ENCODE measurements at places on chromosomes 4 and X. TPM values are rescaled to one million over a fixed set of nuclear protein-coding genes. Genes with fewer than 3 reads are reported as not detected.

VCX3B gene
- total RNA-seq: not detected

DCAF12L1 gene
- 5.1 TPM for total RNA-seq

CLDN22 gene
- total RNA-seq: not detected

PCGF3 gene
- 43.1 TPM for total RNA-seq

RAB39B gene
- 7.2 TPM for total RNA-seq

BLOC1S4 gene
- total RNA-seq: 14.9 TPM

EXOC1L gene
- not detected for total RNA-seq

DNA sequence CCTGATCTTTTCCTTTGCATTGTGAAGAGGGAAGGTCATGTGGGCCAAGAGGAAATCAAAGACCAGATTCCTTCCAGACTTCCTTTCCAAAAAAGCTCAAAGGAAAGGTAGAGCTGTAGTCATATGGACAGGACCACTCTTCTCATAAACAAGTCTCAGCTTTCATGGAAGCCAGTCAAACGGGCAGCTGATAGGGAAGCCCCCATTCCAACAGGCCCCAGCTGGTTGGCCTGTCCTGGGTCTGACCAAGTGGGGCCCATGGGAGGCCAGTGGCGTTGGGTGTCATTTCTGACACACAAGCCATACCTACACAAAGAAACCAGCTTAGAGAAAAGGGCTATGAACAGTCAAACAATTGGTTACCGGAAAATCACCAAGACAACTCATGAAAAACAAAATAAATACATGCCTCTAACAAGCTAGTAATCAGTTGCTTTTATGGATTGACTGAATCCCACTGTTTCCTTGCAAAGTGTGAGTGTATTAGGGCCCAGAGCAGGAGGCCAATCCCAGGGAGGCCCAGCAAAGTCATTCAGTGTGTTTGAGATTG is 149.6 kb upstream of the MAMLD1 start:
- no peaks in the 10 kb centered on the region for H3K36me3 ChIP-seq
- no peak overlapping the region for H3K27ac ChIP-seq
- no peaks in the 10 kb centered on the region for H3K27me3 ChIP-seq
- H3K4me1 ChIP-seq: no peaks in the 10 kb centered on the region
- no peak overlapping the region for H3K4me3 ChIP-seq
- no peak for DNase-seq

DNA sequence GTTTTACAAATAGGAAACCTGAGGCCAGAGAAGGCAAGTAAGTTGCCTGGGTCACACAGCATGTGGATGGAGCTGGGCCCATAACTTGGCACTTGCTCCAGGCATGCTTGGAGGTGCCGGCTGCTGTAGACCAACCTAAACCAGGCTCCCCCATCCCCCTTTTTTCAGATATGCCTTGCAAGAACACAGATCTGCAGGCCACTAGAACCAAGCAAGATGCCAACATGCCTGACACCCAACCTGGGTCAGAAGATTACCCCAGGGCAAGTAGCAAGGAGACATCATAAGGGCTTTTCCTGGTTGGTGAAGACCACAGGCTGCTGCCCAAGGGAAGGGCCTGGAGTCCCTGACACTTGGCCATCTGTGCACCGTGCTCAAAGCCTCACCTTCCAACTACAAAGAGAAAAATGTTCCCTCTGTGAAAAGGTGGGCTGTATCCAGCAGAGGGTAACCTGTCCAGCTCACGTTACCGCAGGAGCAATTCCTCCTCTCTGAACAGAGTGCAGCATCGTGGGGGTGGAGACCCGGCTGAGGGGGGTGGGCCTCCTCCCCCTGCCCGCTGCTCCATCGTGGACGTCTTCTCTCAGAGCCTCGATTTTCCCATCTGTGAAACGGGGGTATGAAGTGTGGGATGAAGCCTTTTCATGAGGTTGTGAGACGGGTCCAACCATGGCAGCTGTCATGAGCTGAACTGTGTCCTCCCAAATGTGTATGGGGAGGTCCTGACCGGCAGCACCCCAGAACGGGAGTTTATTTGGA is 23.0 kb downstream of the HMX1 start:
- no peak overlapping the region for H3K4me3 ChIP-seq
- H3K4me1 ChIP-seq: no peaks in the 10 kb centered on the region
- H3K27ac ChIP-seq: no peak overlapping the region
- no peaks in the 10 kb centered on the region for H3K36me3 ChIP-seq
- peak; percentile 8 for DNase-seq

DNA sequence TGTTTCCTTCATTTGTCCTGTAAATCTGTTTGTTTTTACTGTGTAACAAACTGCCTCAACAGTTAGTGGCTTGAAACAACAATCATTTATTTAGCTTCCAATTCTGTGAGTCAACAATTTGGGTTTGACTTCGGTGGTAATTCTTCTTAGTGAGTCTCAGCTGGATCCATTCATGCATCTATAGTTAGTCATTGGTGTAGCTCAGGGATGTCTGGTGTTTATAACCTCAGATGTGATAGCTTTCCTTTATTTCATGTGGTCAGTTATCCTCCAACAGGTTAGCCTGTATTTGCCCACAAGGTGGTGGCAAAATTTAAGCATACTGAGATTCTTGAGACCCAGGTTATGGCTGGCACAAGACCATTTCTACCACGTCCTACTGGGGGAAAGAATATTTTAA is 1267.2 kb downstream of the RAPGEF2 start:
- H3K36me3 ChIP-seq: no peaks in the 10 kb centered on the region
- DNase-seq: no peak
- H3K4me3 ChIP-seq: no peak overlapping the region
- H3K27ac ChIP-seq: no peak overlapping the region
- H3K4me1 ChIP-seq: no peaks in the 10 kb centered on the region
- H3K27me3 ChIP-seq: no peaks in the 10 kb centered on the region

DNA sequence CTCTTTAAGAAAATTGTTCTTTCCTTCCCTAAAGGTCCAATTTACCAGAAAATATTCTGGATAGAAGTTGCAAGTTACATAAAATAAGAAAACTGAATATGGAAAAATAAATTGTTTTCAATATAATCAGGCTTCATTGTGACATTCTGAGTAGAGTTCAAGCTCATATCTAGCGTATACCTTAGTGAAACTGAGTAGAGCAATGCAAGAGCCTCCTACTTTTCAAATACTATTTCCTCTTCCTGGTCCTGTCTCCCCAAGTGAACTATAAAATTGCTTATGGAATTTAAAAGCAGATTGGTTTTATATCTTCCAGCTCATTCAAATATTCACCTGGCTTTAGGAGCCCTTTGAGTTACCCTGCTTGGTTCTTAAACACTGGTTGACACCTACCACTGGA is 189.3 kb upstream of the GALNT7 start:
- DNase-seq: no peak
- H3K27me3 ChIP-seq: no peaks in the 10 kb centered on the region
- peaks cover 4% of the 10 kb centered on the region for H3K36me3 ChIP-seq
- H3K4me1 ChIP-seq: peaks cover 3% of the 10 kb centered on the region
- no peak overlapping the region for H3K4me3 ChIP-seq
- no peak overlapping the region for H3K27ac ChIP-seq

- H3K27ac ChIP-seq: no peak overlapping the region
- H3K27me3 ChIP-seq: no peaks in the 10 kb centered on the region
- no peak overlapping the region for H3K4me3 ChIP-seq
- no peak for DNase-seq
These were observed 28.0 kb upstream of the AMOT start for GRCh38 chrX:112868586-112868985.

DNA sequence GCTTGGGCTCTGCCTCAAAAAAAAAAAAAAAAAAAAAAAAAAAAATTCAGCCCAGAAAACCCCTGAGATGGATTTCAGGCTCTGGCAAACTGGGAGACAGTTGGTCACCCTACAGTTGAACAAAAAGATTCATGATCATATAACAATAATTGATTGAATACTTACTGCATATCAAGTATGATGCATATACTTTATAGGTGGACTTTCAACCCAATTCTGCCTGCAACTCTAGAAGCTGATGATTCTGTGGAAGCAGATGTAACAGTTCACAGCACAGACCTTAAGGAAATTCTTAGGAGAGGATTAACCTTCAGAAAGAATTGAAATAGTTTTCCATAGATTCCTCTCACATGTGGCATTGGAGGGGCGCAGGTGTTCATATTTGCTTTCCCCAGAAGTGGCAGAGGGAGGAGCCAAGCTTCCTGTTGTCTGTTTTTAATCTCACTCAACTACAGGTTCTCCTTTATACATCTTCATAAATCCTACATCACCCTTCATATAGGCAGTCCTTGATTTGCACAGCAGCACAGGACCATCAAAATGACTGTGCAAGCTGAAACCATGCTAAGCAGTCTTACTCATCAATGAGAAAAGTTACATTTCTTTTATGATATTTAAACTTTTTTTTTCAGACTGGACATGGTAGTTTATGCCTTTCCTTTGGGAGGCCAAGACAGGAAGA is 149.4 kb upstream of the KLF3 start:
- H3K4me1 ChIP-seq: 0 out of 2 replicates have a peak, but pooled peaks cover 7% of the 10 kb centered on the region

GRCh38 chr4:25406081-25406692 is 29.1 kb downstream of the ANAPC4 start:
- peaks cover 11% of the 10 kb centered on the region for H3K36me3 ChIP-seq
- no peaks in the 10 kb centered on the region for H3K4me1 ChIP-seq
- H3K4me3 ChIP-seq: no peak overlapping the region
- no peak overlapping the region for H3K27ac ChIP-seq
- no peaks in the 10 kb centered on the region for H3K27me3 ChIP-seq

GRCh38 chr4:106039796-106040195 is 144.5 kb downstream of the NPNT start:
- H3K27ac ChIP-seq: no peak overlapping the region
- no peak for DNase-seq
- H3K36me3 ChIP-seq: no peaks in the 10 kb centered on the region
- H3K4me3 ChIP-seq: no peak overlapping the region
- H3K27me3 ChIP-seq: no peaks in the 10 kb centered on the region

GRCh38 chr4:69577245-69577644 is 62.2 kb downstream of the UGT2A2 start:
- no peaks in the 10 kb centered on the region for H3K36me3 ChIP-seq
- no peaks in the 10 kb centered on the region for H3K27me3 ChIP-seq
- no peak for DNase-seq

- H3K4me3 ChIP-seq: no peak overlapping the region
- DNase-seq: no peak
- H3K36me3 ChIP-seq: 0 out of 2 replicates have a peak, but pooled peaks cover under 1% of the 10 kb centered on the region
- H3K27ac ChIP-seq: no peak overlapping the region
- no peaks in the 10 kb centered on the region for H3K27me3 ChIP-seq
These were observed 75.7 kb downstream of the FAM114A1 start for GRCh38 chr4:38943343-38943742.

- H3K4me3 ChIP-seq: no peak overlapping the region
- H3K36me3 ChIP-seq: no peaks in the 10 kb centered on the region
- H3K27ac ChIP-seq: no peak overlapping the region
- no peaks in the 10 kb centered on the region for H3K27me3 ChIP-seq
These were observed 24.9 kb upstream of the SEC24B start for GRCh38 chr4:109408711-109409110.

DNA sequence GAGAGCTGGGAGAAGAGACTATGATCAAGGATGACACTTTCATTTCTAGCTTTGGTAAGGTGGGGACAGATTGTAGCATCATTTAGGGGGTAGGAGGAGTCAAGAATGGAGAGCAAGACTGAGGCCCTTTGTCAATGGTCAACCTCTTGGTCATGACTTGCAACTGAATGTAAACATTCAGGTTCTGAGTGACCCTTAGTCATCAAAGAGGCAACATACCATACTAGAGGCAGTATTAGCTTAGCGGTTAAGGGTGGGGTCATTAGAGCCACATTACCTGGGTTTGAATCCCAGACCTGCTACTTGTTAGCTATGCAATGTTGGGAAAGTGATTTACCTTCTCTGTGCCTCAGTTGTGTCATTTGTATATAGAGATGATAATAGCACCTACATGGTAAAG is 76.5 kb downstream of the MED28 start:
- no peak for DNase-seq
- no peak overlapping the region for H3K27ac ChIP-seq
- H3K36me3 ChIP-seq: no peaks in the 10 kb centered on the region
- no peak overlapping the region for H3K4me3 ChIP-seq
- no peaks in the 10 kb centered on the region for H3K4me1 ChIP-seq

GRCh38 chr4:23547096-23547495 is 342.8 kb downstream of the PPARGC1A start:
- no peak for DNase-seq
- no peaks in the 10 kb centered on the region for H3K36me3 ChIP-seq
- no peak overlapping the region for H3K4me3 ChIP-seq

Measured in H9 (cell line).